ENCODE measurements at places on chromosomes 4 and X. TPM values are rescaled to one million over a fixed set of nuclear protein-coding genes. Genes with fewer than 3 reads are reported as not detected.

Gene PRDM8
- 2.4 TPM for total RNA-seq

Gene AMBN
- total RNA-seq = 0.14 TPM

Gene SLC26A1
- 0.38 TPM for total RNA-seq

Gene SHROOM3
- 62.7 TPM for total RNA-seq

Gene SHROOM2
- 12.5 TPM for total RNA-seq

Gene CSAG2
- not detected for total RNA-seq

Gene PNCK
- total RNA-seq = 35.1 TPM

Gene MAP3K15
- total RNA-seq = 1.6 TPM

DNA sequence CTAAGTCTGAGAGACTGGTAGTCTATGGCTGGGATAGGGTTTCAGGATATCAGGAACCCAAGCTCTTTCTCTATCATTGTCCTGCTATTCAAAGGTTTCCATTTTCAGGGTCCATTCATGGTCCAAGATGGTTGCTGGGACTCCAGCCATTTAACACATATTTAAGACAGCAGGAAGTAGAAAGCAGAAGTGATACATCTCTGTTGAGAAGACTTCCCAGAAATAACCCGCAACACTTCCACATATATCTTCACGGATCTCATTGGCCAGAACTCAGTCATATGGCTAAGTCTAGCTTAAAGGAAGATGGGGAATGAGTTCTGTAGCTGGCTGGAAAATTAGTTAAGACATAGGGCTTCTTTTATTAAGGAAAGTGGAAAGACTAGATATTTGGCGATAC, 23.8 kb downstream of the CTSO start:
- H3K4me3 ChIP-seq = no peak overlapping the region
- H3K27ac ChIP-seq = no peak overlapping the region
- no peaks in the 10 kb centered on the region for H3K27me3 ChIP-seq
- H3K4me1 ChIP-seq = no peaks in the 10 kb centered on the region

DNA sequence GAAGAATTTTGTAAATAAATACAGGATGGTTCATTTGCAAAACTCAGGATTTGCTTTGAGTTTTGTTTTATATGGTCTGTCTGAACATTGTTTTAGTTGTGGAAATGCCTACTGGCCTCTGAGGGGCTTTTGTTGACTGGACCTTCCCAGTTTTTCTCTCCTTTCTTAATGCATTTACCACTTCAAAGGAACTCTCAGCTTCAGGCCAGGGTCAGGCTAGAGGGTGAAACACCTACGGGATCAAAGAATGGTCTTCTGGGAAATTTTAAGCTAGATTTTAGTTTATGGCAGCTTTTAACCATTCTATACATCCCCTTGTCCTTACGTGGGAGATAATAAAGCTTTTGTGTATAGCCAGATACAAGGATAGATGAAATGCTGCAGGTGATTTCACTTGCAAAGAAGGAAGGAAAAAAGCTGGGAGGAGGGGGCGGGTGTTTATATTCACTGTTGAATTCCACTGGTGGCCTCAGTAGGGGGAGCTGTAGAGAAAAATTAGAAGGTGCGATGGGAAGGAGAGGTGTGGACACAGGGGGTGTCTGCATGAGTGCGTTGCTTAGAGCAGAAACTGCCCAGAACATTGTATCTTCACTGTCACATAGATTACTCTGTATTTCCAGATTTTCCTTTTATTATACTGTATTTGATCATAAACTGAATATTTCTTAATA, 151.8 kb downstream of the TSPAN5 start:
- H3K36me3 ChIP-seq = no peaks in the 10 kb centered on the region
- peak overlapping the region; percentile 60 for H3K27ac ChIP-seq
- no peak for DNase-seq
- no peaks in the 10 kb centered on the region for H3K27me3 ChIP-seq
- no peak overlapping the region for H3K4me3 ChIP-seq
- peaks cover 30% of the 10 kb centered on the region for H3K4me1 ChIP-seq

- H3K4me3 ChIP-seq = no peak overlapping the region
- peaks cover 42% of the 10 kb centered on the region for H3K36me3 ChIP-seq
- no peak overlapping the region for H3K27ac ChIP-seq
- no peak for DNase-seq
- H3K4me1 ChIP-seq = peaks cover 27% of the 10 kb centered on the region
Observed at GRCh38 chr4:81449015-81449414, 22.7 kb downstream of the RASGEF1B start.

GRCh38 chrX:40094900-40095582, 2.7 kb downstream of the BCOR start:
- peak overlapping the region; percentile 81 for H3K4me3 ChIP-seq
- H3K4me1 ChIP-seq = peaks cover 42% of the 10 kb centered on the region
- no peak for DNase-seq
- peak overlapping the region; percentile 91 for H3K27ac ChIP-seq

GRCh38 chrX:72120837-72121236, 10.9 kb downstream of the RTL5 start:
- peak overlapping the region; percentile 64 for H3K27ac ChIP-seq
- H3K4me1 ChIP-seq = peaks cover 50% of the 10 kb centered on the region
- DNase-seq = no peak
- H3K4me3 ChIP-seq = no peak overlapping the region
- no peaks in the 10 kb centered on the region for H3K27me3 ChIP-seq
- H3K36me3 ChIP-seq = peaks cover 3% of the 10 kb centered on the region

DNA sequence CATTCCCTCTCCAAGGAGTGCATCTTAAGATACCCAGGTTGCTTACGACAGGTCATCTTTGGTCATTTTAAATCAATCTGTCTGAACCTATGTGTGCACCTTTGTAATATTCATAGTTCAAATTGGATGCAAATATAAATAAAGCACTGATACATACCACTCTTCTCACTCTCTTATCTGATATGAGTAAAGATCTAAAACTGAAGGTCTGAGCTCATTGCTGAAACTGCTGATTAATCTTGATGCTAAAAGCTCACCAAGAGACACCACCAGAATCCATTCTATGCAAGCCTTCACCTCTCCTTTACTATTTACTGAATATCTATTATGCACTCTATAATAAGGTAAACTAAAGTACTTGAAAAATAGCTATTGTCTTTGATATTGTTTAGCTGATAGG, 16.6 kb downstream of the HSD17B13 start:
- no peaks in the 10 kb centered on the region for H3K27me3 ChIP-seq
- H3K36me3 ChIP-seq = no peaks in the 10 kb centered on the region
- no peak overlapping the region for H3K27ac ChIP-seq
- peaks cover 20% of the 10 kb centered on the region for H3K4me1 ChIP-seq
- DNase-seq = no peak
- H3K4me3 ChIP-seq = no peak overlapping the region

DNA sequence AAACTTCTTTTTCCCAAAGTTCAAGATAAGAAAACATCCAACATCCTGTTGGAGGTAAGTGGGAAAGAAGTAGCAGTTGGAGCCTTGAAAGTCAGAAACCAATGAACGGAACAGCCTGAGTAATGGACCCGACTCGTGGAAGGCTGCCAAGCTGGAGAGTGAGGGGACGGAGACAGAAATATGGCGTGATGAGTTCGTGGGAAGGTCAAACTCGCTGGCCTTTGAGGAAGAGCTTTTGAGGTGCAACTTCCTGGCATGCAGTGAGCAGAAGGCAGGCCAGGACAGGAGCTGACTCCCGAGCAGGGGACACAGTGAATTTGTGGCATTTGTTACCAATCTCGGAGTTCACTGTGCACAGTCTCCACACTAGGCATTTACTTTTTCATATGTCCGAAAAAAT, 1.0 kb upstream of the TRIML1 start:
- peak overlapping the region; percentile 45 for H3K27ac ChIP-seq
- H3K27me3 ChIP-seq = no peaks in the 10 kb centered on the region
- H3K4me3 ChIP-seq = no peak overlapping the region
- no peak for DNase-seq

GRCh38 chrX:132292793-132293192, 73.5 kb upstream of the RAP2C start:
- no peaks in the 10 kb centered on the region for H3K27me3 ChIP-seq
- no peak overlapping the region for H3K4me3 ChIP-seq
- H3K27ac ChIP-seq = no peak overlapping the region
- no peaks in the 10 kb centered on the region for H3K4me1 ChIP-seq

DNA sequence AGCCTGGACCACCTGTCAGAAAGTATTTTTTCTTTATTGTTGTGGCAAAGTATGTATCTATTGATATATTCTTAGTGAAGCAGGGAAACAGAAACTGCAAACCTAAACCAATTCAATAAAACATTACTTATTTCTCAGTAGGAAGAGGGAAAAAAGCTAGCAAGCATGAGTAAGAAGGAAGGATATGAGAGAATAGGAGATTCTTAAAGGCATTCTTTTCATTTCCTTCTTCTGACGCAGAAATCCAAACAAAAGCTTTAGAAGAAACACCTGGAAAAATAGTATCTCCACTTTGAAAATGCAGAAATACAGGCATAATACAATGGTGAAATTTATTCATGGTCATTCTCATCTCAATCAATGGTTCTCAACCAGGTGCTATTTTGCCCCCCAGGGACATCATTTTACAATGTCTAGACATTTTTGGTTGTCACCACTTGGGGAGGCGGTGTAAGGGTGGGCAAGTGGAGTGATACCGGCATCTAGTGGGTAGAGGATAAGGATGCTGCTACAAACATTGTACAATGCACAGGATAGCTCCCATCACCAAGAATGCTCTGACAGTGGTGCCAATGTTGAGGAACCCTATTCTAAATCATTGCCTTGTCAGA, 21.7 kb upstream of the ATXN3L start:
- H3K4me3 ChIP-seq = no peak overlapping the region
- H3K36me3 ChIP-seq = no peaks in the 10 kb centered on the region
- H3K27me3 ChIP-seq = no peaks in the 10 kb centered on the region
- no peak for DNase-seq
- no peak overlapping the region for H3K27ac ChIP-seq

- H3K36me3 ChIP-seq = no peaks in the 10 kb centered on the region
- no peak within 1 kb of the TSS for H3K27ac ChIP-seq
- no peak within 1 kb of the TSS for H3K4me3 ChIP-seq
- peaks cover 22% of the 10 kb centered on the region for H3K4me1 ChIP-seq
Observed at GRCh38 chrX:85379174-85379907, at the start of gene POF1B. TSS of gene POF1B (minus strand) at chrX:85379665. CDS start at chrX:85379454, 211 bp downstream.

- H3K27me3 ChIP-seq = no peaks in the 10 kb centered on the region
- peak within 1 kb of the TSS; percentile 93 for H3K4me3 ChIP-seq
- H3K36me3 ChIP-seq = no peaks in the 10 kb centered on the region
- H3K4me1 ChIP-seq = peaks cover 23% of the 10 kb centered on the region
- peak within 1 kb of the TSS; percentile 97 for H3K27ac ChIP-seq
Observed at GRCh38 chrX:91434351-91435168, at the start of gene PABPC5. TSS of gene PABPC5 (plus strand) at chrX:91434839. CDS start at chrX:91435578, 739 bp downstream.

GRCh38 chrX:55640854-55641253, 17.7 kb downstream of the FOXR2 start:
- H3K27me3 ChIP-seq = no peaks in the 10 kb centered on the region
- H3K27ac ChIP-seq = no peak overlapping the region
- H3K36me3 ChIP-seq = no peaks in the 10 kb centered on the region
- no peak for DNase-seq

DNA sequence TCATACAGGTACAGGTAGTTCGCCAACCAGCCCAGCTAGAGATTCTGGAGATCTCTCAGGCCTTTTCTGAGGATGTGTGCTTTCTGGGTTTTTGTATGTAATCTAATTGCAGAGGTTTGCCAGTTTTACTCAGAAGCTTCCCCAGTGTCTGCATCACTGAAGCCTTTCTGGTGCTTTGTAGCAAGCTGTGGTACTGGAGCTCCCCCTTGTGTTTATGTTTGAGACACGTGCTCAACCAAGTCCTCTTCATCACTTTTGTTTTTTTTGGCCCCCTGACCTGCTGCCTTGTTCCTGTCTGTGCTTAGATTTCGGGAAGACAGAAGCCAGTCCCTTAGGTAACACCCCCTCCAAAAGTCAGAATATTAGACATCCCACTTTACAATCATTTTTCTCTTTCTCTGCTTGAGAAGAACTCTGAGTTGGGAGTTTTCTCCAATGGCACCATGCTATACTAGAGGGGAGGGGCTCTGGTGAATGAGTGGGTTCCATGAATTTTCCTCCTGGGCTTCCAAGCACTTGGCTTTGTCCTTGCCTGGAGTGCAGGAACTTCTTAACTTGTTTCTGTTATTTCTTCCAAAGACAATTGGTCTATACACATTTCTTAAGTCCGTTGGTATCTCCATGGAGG, 128.4 kb upstream of the TBC1D9 start:
- H3K27ac ChIP-seq = no peak overlapping the region
- H3K4me1 ChIP-seq = peaks cover 5% of the 10 kb centered on the region
- no peaks in the 10 kb centered on the region for H3K27me3 ChIP-seq
- H3K36me3 ChIP-seq = peaks cover 26% of the 10 kb centered on the region
- DNase-seq = no peak

- no peak overlapping the region for H3K27ac ChIP-seq
- no peak overlapping the region for H3K4me3 ChIP-seq
- no peaks in the 10 kb centered on the region for H3K27me3 ChIP-seq
- H3K4me1 ChIP-seq = peaks cover 4% of the 10 kb centered on the region
- H3K36me3 ChIP-seq = no peaks in the 10 kb centered on the region
- DNase-seq = no peak
Observed at GRCh38 chrX:50161127-50161526, 39.7 kb downstream of the AKAP4 start.

GRCh38 chrX:108028854-108029253, 16.0 kb upstream of the VSIG1 start:
- H3K27ac ChIP-seq = no peak overlapping the region
- no peak overlapping the region for H3K4me3 ChIP-seq
- no peaks in the 10 kb centered on the region for H3K27me3 ChIP-seq
- H3K4me1 ChIP-seq = peaks cover 2% of the 10 kb centered on the region
- no peaks in the 10 kb centered on the region for H3K36me3 ChIP-seq

DNA sequence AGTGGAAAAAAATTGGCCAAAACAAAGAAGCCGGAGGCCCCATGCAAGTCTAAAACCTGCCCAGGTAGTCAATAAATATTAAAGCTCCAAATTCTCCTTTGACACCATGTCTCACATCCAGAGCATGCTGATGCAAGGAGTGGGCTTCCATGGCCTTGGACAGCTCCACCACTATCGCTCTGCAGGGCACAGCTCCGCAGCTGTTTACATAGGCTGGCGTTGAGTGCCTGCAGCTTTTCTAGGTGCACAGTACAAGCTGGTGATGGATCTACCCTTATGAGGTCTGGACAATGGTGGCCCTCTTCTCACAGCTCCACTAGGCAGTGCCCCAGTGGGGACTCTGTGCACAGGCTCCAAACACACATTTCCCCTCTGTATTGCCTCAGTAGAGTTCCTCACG, 84.2 kb upstream of the LANCL3 start:
- no peaks in the 10 kb centered on the region for H3K27me3 ChIP-seq
- no peak overlapping the region for H3K4me3 ChIP-seq
- no peaks in the 10 kb centered on the region for H3K36me3 ChIP-seq
- DNase-seq = no peak
- no peaks in the 10 kb centered on the region for H3K4me1 ChIP-seq
- H3K27ac ChIP-seq = no peak overlapping the region

DNA sequence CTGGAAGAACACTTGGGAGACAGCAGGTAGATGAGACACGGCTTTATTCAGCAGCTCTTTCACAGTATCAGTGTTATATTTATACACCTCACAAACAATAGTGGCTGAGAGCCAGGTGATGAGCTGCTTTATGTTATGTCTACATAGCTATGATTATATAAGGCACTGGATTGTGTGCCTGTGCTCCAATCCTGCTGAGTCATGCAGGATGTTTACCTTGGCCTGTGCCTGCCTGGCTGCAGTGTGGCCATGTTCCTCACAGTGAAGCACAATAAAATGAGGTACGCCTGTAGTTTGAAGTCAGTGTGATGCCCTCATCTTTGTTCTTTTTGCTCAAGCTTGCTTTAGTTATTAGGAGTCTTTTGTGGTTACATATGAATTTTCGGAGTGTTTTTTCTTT, 31.3 kb downstream of the CXCL13 start:
- no peaks in the 10 kb centered on the region for H3K27me3 ChIP-seq
- H3K27ac ChIP-seq = no peak overlapping the region
- DNase-seq = no peak
